ENCODE measurements at places on chromosomes 7 and 10.

- DNase-seq, result no peak
Measured at GRCh38 chr7:48899932-48900331, 24.4 kb upstream of the CDC14C start.

GRCh38 chr10:23121135-23121534 is 25.8 kb downstream of the MSRB2 start:
- DNase-seq, result no peak

- DNase-seq, result no peak
Measured at GRCh38 chr10:31479752-31480151, 160.7 kb downstream of the ZEB1 start.

- no peak for DNase-seq
Measured at GRCh38 chr7:133358708-133359107, 105.8 kb downstream of the EXOC4 start.

DNA sequence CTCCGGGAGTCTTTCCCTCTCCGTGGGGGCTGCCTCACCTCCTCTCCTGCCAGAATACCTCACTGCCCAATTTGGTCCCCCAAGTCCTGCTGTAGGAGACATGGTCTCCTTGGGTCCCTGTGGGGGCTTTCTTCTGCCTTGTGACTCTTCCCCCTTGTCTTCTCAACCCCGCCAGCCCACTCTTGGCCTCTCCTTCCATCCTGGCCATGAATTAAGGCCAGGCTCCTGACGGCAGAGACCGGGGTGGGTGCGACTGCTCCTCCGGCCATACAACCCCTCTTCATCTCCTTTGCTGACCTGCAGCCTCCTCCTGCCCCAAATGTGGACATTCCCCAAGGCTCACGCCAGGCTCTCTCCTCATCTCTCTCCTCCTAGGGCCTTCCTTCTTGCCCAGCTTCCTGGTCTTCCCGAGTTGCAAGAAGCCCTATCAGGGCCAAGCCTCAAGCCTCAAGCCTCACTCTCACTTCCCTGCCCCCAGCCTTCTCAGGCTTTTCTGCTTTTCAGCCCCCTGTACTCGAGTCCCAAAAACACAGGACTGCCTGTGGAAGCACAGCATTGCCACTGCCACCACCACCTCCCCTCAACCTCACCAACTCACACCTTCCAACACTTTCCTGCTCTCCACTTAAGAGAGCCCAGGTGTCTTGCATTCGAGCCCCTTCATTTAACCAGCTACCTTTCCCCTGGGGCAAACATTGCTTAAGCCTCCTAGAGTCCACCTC is 1.3 kb downstream of the PNLIPRP2 start:
- DNase-seq, result no peak

GRCh38 chr10:110725801-110726630 is 81.9 kb downstream of the RBM20 start:
- DNase-seq, result no peak

GRCh38 chr7:156318426-156318825 is 322.1 kb upstream of the RNF32 start:
- DNase-seq, result no peak

GRCh38 chr7:132072165-132072564 is 504.1 kb downstream of the PLXNA4 start:
- DNase-seq, result no peak

DNA sequence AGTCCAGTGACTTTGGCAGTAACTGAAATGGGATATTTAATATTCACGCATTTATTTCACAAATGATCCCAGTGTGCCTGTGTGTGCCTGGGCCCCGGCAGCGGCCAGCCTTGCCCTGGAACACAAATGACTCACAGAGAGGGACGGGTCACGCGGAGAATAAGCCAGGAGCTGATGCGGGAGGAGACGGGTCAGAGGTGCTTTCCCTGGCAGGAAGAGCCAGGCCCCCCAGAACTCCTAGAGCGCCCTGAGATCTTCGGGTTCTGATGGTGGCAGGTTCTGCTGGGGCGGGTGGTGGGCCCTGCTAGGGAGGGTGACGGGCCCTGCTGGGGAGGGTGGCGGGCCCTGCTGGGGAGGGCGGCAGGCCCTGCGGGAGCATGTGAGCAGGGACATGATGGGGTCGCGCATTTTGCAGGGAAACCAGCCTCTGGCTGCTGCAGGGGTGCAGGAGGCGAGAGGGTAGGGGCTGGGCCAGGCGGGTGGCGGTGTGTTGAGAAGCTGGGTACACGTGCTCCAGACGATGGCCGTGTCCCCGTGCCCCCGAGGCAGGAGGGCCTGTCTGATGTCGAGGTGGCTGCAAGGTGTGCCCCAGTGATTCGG is 84.2 kb upstream of the DIP2C start:
- DNase-seq, result no peak

Measured in AG09319 (cell line).